Activated T-cell treated with anti-CD3 and anti-CD28 coated beads, Interleukin-2, amount 50 U/mL, for 72 hours (primary cell): ENCODE measurements at places on chromosomes 7 and 10.

DNA sequence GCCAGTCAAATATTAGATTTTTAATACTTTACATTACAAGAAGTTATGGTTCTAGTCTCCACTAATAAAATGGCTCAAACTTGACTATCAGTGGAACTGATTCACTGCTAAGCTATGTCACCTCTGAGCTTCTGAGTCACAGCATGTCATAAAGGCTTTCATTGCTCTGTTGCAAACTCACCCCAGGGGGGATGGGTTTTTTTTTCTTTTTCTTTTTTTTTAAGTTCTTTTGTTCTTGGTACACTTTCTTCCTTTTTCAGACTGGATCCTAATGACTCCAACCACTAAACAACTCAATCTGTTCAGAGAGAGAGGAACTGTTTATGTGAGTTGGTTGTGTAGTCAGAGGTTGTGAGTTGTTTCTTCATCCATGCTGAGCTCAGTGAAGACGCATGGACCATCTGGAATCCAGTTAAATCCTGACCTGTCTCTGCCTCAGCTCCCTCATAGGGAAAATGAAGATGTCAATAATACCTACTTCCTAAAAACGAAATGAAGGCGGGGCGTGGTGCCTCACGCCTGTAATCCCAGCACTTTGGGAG, 11.0 kb downstream of the MYOF start:
- DNase-seq, result no peak

DNA sequence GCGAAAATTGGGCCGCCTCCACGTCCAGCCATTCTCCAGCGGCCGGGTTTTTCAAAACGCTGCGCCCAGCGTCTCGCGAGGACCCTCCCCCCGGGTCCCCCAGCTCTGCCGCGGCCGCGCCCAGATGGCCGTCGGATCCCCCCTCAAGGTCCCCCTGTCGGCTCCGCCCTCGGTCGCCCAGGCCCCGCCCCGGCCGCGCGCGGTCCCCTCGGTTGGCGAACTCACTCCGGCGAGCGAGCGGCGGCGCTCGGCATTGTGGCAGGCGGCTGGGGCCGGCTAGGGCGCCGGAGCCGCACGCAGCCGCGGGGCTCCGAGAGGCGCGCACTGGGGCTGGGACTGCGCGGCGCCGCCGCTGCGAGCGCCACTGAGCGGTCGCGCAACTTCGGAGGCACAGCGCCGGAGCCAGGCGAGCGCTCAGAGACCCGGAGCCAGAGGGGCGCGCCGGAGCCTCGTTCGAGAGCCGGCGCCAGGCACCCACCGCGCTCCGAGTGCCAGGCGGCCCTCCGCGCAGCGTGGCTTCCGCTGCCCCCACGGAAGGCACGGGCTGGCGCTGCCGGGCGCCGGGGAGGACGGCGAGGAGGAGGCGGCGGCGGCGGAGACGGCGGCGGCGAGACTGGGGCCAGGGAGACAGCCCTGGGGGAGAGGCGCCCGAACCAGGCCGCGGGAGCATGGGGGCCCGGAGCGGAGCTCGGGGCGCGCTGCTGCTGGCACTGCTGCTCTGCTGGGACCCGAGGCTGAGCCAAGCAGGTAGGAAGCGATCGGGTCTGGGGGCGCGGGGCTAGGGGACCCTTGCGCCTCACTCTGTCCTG, at the start of gene UNC5B:
TSS of gene UNC5B (plus strand) at position 253 of the 809 bp plus-strand sequence. CDS start at position 669, 416 bp downstream.
- peak; percentile 82 for DNase-seq

GRCh38 chr10:105024184-105024583, 383.1 kb downstream of the SORCS3 start:
- DNase-seq, result no peak

DNA sequence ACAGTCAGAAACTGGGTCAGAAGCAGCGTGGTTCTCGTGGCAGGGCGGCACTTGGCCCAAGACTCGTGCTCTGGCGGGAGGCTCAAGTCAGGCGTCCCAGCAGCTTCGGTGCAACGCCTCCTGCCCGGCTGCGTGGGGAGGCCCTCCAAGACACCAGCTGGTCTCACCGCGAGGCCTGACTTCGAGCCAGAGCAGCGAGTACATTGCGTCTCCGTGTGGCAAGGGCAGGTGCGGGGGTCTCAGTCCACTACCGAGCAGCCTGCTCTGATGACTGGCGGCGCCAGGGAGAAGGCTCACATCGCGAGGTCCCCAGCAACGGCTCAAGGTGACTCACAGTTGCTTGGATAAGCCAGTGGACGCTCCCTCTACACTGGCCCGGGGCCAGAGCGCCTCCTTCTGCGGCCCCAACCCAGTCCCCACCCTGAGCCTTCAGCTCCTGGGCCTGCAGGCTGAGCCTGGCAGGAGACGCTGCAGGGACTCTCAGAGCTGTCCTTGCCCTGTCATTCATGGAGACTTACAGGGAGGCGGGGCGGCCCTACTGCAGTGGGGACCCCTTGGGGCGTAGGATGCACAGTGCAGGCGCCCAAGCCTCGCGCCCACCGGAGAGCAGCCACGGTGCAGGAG, 41.9 kb upstream of the PRKAR1B start:
- DNase-seq, result no peak

DNA sequence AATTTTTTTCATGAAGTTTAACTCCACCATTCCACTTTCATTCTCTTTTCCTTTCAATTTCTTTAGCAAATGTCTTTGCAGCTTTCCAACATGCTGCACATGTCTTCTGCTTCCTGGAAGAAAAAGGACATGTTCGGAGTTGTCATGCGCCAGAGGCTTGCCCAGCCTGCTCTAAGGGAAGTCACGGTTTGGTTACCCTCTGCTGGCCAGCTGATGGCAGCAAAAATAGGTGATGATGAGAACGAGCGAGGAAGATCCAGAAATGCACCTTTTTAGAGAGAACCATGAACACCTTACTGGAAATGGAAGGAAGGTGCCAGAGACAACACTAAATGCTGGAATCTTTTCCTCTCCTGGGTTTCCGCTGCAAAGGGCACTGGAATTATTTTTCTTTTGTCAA, 4.9 kb upstream of the ZSCAN21 start:
- peak; percentile 14 for DNase-seq

DNA sequence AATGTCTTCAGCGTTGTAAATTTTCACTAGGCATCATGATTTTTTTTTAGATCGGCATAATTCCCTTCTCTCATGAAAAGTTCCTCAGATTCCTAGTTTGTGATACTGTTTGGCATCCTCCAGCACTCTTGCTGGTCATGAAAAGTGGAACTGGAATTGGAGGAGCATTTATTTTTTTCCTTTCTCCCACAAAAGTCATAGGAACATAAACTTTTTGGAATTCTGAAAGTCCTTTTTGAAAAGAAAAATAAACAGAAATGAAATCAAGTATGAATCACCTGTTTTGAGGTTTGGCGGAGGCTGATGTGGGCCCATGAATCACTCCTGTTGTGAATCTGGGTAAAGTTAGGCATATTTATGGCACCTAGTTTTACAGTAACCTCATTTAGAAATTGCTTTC, 17.7 kb downstream of the CACNB2 start:
- no peak for DNase-seq

- DNase-seq, result no peak
Observed at GRCh38 chr10:110437761-110438341, 59.9 kb upstream of the DUSP5 start.

- no peak for DNase-seq
Observed at GRCh38 chr10:66888237-66888636, 37.6 kb upstream of the LRRTM3 start.

GRCh38 chr7:142104550-142105527, 6.7 kb upstream of the MGAM2 start:
- no peak for DNase-seq

DNA sequence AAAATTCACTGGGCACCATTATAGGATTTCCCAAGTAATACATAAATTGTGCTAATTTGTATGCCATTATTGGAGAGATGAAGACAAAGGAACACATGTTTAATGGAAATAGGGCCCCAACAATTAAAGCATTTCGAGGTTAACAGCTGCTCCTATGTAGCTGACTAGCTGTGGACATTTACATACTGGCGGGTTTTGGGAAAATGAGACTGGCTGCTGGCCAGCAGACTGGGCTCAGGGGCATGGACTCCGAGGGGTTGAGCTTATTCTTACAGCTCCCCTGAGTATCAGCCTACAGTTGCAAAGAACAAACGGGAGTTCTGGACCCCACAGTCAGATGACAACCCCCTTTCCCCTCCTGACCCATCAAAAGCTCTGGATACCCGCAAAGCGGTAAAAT, 91.9 kb upstream of the MYO3A start:
- DNase-seq, result no peak

DNA sequence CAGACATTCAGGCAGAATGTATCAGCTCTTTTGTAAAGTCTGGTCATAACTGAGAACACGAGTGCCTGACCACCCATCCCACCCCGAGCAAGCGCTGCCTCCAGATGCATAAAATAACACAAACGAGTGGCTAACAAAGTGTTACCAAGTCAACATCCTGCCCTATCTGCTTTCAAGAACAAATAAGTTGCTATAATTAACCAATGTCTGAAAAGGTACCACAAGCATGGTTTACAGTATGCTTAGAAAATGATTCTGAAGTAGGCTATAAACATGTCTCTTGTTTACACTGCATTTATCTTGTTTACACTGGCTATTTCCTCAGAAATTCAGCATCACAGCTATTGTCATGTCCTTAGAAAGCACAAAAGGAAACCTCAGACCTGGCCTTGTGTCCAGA, 49.5 kb downstream of the PIK3AP1 start:
- DNase-seq, result no peak

DNA sequence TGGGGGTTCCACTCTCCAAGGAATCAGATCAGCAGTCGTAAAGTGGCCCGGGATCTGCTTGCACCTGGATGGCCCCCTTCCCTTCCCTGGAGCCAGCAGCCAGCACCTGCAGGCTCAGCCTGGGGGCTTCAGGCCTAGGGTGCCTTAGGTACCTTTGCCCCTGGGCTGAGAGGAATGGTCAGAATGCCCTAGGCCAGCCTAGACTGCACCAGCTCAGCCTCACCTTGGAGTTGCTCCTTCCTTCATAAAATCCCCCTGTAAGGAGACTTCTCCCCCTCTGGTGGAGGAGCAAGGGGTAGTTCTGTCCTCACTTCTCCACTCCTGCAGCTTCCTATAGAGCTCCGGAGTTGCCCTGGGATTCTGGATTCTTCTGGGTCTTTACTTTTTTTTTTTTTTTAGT, 32.4 kb upstream of the LBX1 start:
- no peak for DNase-seq

- DNase-seq, result no peak
Observed at GRCh38 chr10:103658049-103658577, 164.6 kb downstream of the NEURL1 start.

GRCh38 chr10:78462176-78462575, 428.5 kb downstream of the RPS24 start:
- no peak for DNase-seq

- no peak for DNase-seq
Observed at GRCh38 chr7:43790006-43790405, 31.5 kb downstream of the BLVRA start.

GRCh38 chr7:3336042-3336665, 35.1 kb downstream of the SDK1 start:
- no peak for DNase-seq

- DNase-seq, result no peak
Observed at GRCh38 chr10:122744257-122744656, 44.6 kb upstream of the C10orf120 start.

GRCh38 chr7:128827971-128828711, 2.1 kb upstream of the FLNC start:
- no peak for DNase-seq

DNA sequence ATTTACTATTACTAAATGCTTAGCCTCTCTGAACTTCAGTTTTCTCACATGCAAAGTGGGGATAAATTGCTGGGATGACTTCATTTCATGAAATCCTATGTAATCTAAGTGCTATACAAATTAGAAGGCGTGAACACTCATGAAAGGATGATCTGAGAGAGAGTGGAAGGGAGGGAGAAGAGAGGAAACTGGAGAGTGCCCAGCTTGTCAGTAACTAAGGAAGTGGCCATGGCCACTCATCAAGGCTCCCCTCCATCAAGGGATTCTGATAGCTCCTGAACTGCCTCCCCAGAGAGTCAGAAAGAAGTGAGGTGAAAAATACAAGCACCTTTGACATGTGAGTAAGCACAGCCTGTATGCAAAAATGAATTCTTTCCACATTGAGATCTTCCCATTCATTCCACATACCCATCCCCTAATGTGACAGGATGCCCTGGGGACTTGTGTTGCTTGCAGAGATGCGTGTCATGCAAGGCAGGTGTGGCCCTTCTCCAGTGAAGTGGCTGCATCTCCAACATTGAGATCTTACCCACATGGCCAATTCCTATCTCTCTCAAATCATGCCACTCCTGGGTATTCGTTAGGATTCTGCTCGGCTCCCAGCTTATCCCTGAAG, 76.5 kb upstream of the ITPRID1 start:
- DNase-seq, result no peak
